Stimulated activated CD4-positive, alpha-beta T cell treated with anti-CD3 and anti-CD28 coated beads, Interleukin-1b, Interleukin-23, amount 100 ng/mL, for 1 hour (primary cell): ENCODE measurements at places on chromosomes 13 and 19.

DNA sequence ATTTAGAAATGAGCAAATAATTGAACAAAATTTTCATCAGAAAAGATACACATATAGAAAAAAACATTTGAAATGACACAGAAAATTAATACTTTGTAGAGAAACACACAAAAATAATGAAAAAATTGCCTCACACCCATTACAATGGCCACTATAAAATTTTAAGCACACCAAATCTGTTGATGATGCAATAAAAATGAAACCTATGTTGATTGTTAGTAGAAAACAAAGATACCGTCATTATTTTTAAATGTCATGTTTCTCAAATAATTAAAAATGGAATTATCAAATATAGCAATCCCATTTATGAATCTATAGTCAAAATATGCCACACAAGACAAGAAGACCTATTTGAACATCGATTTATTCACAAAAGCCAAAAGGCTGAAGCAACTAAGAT is 90.5 kb downstream of the ZNF708 start:
- no peak for DNase-seq

- DNase-seq: no peak
Observed at GRCh38 chr13:110250258-110250891, 56.6 kb downstream of the COL4A1 start.

DNA sequence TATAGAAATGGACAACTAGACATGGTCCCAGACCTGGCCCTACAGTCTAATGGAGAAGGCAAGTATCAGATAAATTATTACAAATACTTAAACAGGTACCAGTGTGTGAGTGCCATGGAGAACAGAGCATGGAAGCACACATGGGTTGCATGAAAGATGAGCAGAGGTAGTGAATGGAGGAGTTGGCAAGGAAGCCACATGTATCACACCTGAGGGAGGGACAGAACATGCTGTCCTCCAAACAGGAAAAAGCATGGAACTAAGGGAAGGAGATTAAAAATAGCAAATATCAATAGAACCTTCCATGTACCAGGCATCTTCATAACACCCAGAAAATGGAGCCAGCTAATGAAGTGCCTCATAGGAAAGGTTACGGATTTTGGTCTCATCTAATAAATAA is 85.9 kb downstream of the SACS start:
- DNase-seq: no peak

DNA sequence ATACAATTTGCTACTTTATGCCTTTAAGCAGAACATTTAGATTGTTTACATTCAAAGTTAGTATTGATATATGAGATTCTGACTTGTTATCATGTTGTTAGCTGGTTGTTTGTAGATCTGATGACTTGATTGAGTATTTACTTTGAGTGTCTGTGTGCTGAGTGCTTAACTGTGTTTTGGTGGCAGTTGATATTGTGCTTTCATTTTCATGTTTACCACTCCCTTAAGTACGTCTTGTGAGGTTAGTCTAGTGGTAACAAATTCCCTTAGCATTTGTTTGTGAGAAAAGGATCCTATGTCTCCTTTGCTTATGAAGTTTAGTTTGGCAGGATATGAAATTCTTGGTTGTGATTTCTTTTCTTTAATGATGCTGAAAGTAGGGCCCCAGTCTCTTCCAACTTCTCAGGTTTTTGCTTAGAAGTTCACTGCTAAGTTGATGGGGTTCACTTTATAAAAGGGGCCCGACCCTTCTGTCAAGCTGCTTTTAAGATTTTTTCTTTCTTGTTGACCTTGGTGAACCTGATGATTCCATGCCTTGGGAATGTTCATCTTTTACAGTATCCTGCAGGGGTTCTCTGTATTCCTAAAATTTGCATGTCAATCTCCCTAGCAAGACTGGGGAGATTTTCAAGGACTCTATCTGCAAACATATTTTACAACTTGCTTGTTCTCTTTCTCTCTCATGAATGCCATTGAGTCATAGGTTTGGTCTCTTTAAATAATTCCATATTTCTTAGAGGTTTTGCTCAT is 1095.4 kb upstream of the PCDH20 start:
- DNase-seq: no peak

- DNase-seq: no peak
Observed at GRCh38 chr19:35822579-35822978, 9.9 kb upstream of the PRODH2 start.

DNA sequence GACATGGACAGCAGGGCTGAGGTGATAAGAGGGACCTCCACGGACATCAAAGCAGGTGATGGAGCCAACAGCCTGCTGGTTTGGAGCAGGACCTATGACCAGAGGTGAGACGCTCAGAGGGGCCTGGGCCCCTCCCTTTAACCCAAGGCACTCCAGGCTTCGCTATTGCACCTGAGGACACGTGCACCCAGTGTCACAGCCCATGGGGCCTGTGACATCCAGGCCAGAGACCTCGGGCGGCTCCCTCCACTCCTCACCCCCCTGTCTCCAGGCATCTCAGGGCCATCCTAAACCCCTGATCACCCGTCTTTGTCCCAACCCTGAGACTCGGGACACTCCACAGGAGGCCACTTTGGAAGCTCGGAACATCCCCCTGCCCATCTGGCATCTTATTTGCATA is 12.9 kb downstream of the ADGRE5 start:
- no peak for DNase-seq

GRCh38 chr13:22789916-22790315 is 390.9 kb upstream of the SGCG start:
- DNase-seq: no peak

DNA sequence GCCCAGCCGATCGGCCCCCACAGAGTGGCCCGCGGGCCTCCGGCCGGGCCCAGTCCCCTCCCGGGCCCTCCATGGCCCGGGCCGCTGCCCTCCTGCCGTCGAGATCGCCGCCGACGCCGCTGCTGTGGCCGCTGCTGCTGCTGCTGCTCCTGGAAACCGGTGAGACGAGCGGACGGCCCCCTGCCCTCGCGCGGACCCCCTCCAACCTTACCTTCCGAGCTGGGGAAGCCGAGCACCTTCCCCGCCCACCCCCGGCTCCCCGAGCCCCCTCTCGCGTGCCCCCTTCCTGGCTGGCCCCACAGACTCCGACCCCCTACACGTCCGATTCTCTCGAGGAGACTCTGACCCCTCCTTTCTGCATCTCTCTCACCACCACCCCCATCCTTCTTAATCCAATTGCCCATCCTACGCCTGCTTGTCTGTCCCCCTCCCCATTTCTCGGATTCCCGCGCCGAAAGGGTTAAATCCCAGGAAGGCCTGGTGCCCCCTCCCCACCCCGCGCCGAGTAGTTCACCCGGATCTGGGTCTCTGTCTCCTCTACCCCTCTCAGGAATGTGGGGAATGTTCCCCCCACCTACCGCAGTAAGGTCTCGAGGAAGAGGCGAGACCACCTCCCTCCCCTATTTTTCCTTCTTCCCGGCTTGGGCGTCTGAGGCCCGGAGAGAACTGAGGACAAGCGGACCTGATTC is 502 bp downstream of the NECTIN2 start:
- DNase-seq: no peak
